Glomerular endothelial cell (primary cell): ENCODE measurements at places on chromosomes 11 and 22. TPM values are rescaled to one million over a fixed set of nuclear protein-coding genes. Genes with fewer than 3 reads are reported as not detected.

DNA sequence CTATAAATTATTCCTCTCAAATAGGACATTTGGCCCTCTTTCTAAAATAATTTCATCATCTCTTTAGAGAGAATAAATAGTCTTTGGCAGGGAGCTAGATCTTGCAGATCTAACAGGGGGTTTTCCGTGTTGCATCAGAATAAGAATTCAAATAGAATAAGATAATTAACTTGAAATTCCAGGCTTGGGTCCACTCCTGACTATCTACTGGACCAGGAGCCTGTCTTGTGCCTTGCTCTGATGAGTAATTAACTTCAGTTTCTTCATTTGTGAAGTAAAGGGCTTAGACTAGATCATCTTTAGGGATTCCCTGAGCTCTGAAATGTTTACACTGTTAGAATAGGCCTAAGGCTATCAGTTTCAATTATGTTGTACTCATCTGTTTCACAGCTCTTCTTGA, 23.5 kb upstream of the TMEM123 start:
- no peak for DNase-seq

Gene NCR3LG1
- 5.5 and 5.6 TPM in 2 replicates for total RNA-seq

DNA sequence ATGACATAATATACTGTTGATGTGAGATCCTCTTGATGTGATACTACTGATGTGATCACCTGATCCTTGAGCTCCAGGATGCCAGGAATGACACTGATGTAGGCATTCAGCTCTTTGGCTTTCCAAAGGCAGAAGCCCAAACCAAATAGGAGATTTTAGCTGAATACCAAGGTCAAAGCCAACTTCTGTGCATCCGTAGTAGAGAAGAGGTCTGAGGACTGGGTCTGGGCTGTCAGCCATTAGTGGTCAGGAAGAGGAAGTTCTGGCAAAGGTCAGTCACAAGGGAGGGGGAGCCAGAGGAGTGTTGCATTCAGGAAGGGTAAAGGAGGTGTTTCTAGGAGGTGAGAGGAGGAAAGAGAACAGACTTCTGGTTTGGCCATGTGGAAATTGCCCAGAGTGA, 53.4 kb upstream of the PARVG start:
- DNase-seq = no peak

Gene PLEKHA7
- total RNA-seq = 0.18 and 0.39 TPM in 2 replicates

DNA sequence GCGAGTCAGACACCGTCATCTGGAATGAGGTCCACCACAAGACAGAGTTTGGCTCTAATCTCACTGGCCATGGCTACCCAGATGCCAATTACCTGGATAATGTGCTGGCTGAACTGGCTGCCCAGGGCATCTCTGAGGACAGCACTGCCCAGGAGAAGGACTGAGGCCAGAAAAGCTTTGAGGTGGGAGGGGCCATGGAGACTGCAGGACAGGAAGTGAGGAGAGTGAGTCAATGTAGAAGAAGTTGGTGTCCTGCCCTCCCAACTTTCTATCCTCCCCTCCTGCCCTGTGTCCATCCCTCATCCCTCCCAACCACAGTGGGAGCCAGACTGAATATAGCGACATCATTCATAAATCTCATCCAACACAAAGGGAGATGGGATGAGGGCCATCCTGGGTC, 8.0 kb downstream of the MPEG1 start:
- DNase-seq = no peak

GRCh38 chr22:25545672-25546071, 18.8 kb upstream of the GRK3 start:
- no peak for DNase-seq

GRCh38 chr11:14622223-14622954, 21.2 kb upstream of the PDE3B start:
- DNase-seq = no peak

DNA sequence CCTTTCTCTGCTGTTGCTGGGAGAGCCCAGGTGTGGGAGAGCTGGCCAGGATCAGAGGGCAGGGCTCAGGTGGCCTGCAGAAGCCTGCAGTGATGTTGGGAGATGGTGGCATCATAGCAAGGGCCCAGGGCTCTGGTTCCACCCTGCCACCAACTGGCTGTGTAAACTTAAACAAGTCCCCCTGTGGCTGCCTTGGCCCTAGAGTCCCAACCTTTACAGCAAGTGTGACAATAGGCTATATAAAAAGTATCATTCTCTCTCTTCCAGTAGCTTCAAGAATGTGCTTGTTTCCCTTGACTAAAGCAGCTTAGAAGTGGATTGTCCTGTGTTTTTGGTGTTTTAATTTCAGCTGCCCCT, 201.8 kb upstream of the E2F8 start:
- DNase-seq = no peak

Gene GAL
- total RNA-seq = 2.8 and 4.5 TPM in 2 replicates

GRCh38 chr11:96744697-96745096, 354.9 kb downstream of the JRKL start:
- DNase-seq = no peak

DNA sequence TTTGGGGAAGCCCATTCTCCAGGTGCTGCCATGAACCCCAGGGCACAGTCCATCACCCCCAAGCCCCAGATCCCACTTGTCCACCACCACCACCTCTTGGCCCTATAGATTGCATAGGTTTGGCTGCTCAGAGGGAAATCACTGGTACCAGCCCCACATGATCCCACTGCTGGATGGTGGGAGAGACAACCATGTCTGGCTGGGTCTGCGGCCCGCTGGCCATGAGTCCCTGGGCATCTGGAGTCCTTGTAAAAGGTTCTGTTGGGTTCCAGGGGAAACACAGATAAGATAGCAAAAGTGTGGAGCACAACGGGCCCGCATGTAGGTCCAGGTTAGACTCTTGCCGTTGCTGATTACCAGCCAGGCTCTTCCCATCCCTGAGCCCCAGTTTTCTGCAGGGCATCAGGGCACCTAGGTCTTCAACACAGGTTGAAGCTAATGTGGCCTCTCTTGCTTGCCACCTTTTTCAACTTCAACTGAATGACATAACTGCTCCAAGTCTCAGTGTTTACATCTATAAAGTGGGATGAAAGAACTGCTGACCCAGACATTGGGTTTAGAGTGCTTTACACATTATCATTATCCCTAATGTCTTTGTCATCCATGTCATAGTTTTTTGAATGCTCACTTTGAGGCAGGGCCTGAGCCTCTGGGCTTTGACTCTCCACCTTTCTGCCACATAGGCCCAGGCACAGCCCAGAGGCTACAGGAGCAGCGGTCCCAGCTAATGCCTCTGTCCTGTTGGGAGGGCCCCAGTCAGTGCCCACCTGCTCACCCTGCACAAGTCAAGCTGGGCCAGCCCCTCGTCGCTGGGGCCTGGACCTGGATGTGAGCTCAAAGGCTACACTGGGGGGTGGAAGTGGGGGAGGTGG, 1.0 kb upstream of the TANGO2 start:
- DNase-seq = no peak

Gene DEFB131B
- total RNA-seq = not detected in 2 replicates

DNA sequence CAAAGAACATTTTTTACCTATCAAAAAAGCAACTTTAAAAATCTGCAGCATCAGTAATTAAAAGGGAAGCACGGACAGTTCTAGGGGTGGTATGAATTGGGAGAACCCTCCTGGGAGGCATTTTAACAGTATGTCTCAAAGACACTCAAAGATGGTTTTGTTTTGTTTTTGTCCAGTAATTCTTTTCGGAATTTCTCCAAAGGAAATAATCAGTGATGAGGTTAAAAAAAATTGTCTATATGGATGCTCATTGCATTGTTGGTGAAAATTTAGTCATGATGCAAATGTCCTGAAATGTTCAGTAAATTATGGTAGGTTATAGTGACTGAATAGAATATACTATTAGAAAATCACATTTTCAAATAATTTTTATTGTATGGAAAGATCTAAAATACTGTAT, 115.1 kb downstream of the ATXN10 start:
- DNase-seq = no peak

Gene TMEM138
- 19.6 and 22.9 TPM in 2 replicates for total RNA-seq

DNA sequence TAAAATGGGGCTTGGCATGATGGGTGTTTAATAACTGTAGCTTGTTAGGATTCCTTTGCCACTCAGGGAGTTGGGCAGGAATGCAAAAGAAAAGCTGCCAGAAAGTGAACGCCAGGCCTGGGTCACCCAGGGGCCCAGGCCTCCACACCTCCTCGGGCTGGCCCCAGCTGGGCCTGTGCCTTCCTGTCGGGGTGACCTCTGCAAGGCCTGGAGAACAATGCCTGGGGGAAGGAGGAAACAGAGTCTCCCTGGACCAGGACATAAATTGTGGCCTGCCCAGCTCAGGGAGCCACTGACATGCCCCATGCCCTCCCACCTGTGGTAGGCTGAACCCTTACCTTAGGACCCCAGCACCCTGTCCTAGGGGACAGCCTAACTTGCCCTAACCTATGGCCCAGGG, 21.9 kb downstream of the MN1 start:
- DNase-seq = no peak

Gene OR51B5
- total RNA-seq = not detected in 2 replicates

Gene CARNS1
- 0.10 and 0.18 TPM in 2 replicates for total RNA-seq

- peak; percentile 9 for DNase-seq
Measured at GRCh38 chr11:6127881-6128280, 20.4 kb downstream of the OR56B4 start.

- DNase-seq = no peak
Measured at GRCh38 chr22:19868773-19869471, 14.2 kb upstream of the GNB1L start.

DNA sequence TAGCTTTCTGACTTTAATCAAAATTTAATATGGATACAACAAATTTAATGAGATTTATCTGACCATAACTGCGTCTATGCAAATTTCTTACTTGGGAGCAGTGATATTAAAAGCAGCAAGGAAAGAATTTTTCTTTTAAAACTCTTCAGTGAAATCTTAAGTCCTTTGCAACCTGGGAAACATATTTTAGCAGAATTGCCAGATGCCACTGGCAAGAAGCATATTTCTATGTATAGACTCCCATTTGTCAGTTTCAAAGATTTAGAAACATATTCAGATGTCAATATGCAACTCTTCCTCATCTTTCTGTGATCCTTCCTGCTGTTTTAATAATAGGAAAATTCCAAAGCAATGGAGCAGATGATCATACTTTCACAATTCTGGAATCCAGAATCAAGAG, 911.3 kb downstream of the LUZP2 start:
- DNase-seq = no peak

Gene FJX1
- 64.6 and 73.2 TPM in 2 replicates for total RNA-seq

DNA sequence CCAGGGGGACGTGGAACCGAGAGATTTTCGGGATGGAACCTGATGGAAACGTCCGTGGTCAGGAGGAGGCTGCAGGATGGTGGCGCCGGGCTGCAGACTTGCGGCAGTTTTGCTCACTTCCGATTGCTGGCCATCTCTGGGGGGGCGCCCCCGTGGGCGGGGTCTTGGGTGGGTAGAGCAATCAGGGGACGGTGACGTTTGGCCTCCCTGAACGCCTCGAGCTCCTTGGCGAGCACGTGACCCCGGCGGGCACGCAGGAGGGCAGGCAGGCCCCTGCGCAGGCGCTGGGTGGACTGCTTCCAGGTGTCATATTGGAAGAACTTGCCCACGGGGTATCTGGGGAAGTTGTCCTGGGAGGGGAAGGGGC, 6.3 kb downstream of the IGF2 start:
- DNase-seq = no peak

GRCh38 chr11:66432597-66432996, 6.1 kb downstream of the MRPL11 start:
- DNase-seq = no peak

Gene TEX12
- 0.23 TPM in 1 of 2 replicates, not detected in the other for total RNA-seq

DNA sequence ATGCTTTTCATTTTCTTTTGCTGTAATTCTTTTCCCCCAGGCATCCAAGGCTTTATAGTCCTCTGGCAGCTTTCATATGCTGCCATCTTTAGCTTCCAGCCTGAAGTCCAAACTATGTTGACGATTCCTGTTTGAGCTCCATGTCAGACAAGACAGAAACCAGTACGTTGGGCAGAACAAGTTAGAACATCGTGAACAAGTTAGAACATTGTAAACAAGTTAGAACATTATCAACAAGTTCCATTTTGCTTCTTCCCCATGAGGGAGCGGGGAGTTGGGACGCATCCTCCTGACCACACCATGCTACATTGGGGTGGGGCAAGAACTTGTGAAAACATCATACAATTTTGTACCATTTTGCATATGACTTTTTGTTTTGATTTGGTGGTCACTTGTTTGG, 23.9 kb downstream of the GLB1L2 start:
- DNase-seq = no peak

Gene LIF
- 16.6 and 25.2 TPM in 2 replicates for total RNA-seq

DNA sequence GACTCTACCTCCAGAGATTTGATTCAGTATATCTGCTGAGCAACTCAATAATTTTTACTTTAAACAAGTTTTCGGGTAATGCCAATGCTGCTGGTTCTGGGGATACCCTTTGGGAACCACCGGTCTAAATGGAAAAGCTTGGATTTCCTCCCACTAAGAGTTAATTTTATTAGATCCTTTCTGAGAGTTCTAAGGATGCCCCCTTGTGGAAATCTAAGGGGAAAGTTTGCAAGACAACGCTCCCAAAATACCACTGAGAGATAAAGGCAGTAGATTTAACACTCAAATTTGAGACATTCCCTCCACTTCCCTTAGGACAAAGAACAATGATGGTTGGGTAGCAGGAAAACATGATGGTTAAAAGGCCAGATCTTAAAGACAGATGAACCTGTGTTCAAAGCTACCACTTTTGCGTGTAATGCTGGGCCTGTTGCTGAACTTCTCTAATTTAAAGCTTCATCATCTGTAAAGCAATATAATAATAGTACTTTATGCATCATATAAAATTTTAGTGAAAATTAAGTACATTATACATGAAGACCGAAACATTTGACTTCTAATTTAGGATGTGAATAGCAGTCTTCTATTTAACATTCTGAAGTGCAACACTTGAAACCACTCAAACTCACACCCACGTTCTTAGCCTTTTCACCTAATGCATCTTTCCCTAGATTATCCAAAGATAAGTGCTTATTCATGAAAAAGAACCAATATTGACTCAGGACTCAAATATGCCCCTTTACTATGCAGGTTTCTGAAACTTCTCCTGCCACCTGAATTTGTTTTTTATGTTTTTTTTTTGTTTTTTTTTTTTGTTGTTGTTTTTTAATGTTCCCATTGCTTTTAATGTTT, 110.1 kb upstream of the LUZP2 start:
- DNase-seq = peak; percentile 27

DNA sequence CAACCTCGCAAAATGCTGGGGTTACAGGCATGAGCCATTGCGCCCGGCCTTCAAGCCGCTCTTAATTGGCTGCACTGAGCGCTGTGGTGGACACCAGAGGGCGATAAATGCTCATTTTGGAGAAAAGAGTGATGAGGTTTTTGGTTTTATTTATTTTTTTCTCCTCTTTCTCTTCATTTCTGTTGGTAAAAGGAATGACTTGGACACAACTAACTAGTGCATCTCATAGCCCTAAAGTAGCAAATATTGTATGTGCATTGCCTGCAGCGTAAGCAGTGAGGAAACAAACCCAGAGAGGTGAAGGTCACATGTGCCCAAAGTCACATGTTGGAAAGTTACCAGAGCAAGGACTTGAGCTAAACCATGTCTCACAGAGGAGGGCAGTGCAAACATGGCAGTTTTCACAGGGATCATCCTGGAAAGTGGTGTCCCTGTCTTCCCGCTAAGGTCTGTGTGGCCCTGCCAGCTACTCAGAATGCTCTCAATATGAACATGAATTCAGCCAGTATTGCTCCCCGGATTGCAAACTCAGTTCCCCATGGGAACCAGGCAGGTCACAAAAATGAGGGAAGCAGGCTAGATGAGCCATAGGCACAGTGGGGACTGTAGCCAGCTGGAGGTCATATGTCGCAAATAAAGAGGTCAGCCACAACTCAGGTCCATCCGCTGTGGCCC, 8.6 kb upstream of the CD82 start:
- DNase-seq = no peak

- DNase-seq = no peak
Measured at GRCh38 chr22:46504584-46504983, 32.8 kb downstream of the CELSR1 start.

GRCh38 chr22:31569126-31569525, 72.8 kb downstream of the SFI1 start:
- no peak for DNase-seq

Gene TRIM5
- total RNA-seq = 42.2 and 53.9 TPM in 2 replicates

Gene RFPL1
- not detected in 2 replicates for total RNA-seq

Gene RASD2
- 0.19 and 0.29 TPM in 2 replicates for total RNA-seq
